GM13976 (cell line): ENCODE measurements at places on chromosomes 3 and 15.

GRCh38 chr3:67015702-67016484, 17.8 kb downstream of the KBTBD8 start:
- no peak for DNase-seq

GRCh38 chr3:15256861-15257341, 50.9 kb downstream of the CAPN7 start:
- no peak for DNase-seq

- DNase-seq: no peak
These were observed 15.2 kb downstream of the TPM1 start for GRCh38 chr15:63057468-63058345.

GRCh38 chr3:85170646-85171045, 211.9 kb downstream of the CADM2 start:
- no peak for DNase-seq

DNA sequence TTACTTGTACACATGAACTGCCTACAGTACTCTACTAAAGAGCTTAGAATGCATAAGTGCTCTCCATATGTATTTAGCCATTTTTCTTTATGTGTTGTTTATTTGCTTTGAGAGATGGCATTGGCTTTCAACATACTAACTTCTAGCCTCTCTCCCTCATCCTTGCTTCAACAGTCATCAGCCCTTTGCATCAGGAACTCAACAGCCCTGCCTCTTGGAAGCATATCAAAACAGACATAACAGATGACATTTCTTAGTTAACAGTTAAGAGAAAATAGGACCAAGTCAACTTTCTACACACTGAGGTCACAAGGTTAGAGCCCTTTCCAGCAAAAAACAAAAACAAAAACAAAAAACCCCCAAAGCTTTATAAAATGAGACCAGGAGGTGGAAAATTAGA, 145.6 kb downstream of the TCF12 start:
- no peak for DNase-seq

GRCh38 chr3:16102905-16103364, 71.5 kb upstream of the GALNT15 start:
- no peak for DNase-seq

GRCh38 chr15:86322629-86323028, 243.0 kb downstream of the AGBL1 start:
- DNase-seq: no peak

DNA sequence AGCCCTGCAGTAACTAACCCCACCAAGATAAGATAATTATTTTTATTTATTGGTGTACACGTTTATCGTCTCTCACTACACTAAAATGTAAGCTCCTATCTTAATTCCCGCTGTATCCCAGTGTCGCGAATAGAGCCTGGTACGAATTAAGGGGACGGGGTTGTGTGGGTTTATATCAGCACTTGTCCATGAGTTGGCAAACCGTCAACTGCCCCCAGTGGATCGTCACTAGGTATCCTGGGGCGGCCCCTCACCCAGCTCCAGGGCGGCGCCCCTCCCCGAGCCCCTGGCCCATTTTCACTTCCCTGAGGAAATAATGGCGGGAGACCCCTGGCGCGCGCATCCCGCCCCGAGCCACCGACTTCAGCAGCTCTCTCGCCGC, 465 bp downstream of the RUVBL1 start:
- DNase-seq: no peak

- DNase-seq: no peak
These were observed 50.2 kb upstream of the THBS1 start for GRCh38 chr15:39530480-39531342.

GRCh38 chr3:70516076-70516475, 203.6 kb upstream of the MDFIC2 start:
- no peak for DNase-seq

- DNase-seq: no peak
These were observed 280.6 kb downstream of the ROBO2 start for GRCh38 chr3:77320514-77320913.
